ENCODE measurements at places on chromosomes 4 and X.

- DNase-seq = no peak
Measured at GRCh38 chr4:38145741-38146140, 185.5 kb downstream of the PTTG2 start.

DNA sequence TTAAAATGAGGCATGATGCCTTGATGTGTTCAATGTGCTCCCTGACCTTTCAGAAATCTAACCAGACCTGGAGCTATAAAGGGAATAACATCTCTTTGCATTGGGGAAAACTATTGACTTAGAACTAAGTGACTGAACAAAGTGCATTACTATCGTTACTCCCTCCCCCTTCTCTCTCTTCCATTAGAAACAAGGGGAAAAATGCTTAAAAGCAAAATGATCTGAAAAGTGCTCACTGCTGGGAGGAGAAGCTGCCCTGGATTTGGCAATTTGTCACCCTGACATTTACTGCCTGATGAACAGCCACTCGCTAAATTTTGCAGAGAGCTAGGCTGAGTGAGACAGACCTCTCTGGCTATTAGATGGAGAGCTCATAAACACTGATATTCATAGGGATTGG, 48.6 kb upstream of the PARM1 start:
- DNase-seq = no peak

GRCh38 chr4:102546635-102547034, 45.5 kb downstream of the NFKB1 start:
- DNase-seq = no peak

GRCh38 chrX:87634361-87634760, 116.8 kb downstream of the KLHL4 start:
- no peak for DNase-seq

DNA sequence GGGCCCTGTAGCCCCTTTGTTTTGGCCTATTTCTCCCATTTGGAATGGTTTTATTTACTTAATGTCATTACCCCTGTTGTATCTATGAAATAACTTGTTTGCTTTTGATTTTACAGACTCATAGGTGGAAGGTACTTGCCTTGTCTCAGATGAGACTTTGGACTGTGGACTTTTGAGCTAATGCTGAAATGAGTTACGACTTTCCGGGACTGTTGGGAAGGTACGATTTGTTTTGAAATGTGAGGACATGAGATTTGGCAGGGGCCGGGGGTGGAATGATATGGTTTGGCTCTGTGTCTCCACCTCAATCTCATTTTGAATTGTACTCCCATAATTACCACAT, 39.4 kb downstream of the NLRP2B start:
- DNase-seq = no peak

DNA sequence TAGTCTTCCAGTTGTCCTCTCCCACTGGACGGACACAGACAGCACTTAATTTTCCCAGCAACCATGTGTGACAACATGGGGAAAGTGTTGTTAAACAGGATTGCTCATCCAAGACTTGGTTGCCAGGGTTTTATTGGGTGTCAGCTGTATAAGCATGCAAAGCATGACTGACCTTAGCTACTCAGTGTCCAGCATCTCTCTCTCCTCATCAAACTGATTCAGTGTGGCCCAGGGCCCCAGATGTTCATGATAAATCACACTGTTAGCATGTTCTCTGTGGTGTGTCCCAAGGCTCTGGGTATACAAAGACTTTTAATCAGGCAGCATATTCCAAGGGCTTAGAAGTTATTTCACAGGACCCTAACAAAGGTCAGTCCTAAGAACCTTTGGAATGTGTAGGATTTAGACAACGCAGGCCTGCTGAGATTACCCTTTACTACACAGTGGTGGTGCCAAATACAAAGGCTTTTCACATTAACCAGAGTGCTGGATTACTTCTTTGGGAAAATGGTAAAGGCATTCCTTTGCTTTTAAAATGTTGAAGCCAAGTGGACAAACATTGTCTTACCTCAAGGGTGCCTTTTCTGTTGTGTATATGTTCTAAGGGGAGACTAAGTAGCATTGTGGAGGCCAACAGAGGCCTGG, 213.3 kb downstream of the GLUD2 start:
- no peak for DNase-seq

- DNase-seq = no peak
Measured at GRCh38 chrX:148768296-148768695, 267.9 kb downstream of the AFF2 start.

DNA sequence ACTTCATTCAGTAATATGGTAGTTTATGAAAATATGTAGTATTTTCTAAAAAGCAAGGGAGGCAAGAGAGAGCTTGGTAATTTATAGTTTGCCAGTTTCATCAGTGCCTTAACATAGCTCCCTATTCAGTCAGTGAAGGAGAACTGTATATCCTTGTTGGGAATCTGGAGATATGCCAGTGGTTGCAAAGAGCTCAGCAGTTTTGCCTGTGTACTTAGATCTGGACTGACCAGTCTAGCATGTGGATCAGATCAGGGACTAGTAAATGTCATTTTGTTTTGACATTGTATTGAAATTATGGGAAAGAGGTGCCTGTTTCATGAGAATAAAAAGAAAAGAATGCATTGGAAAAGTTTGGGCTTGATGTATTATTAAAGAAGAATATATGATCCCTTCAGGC, 88.6 kb downstream of the ZIC3 start:
- DNase-seq = no peak

DNA sequence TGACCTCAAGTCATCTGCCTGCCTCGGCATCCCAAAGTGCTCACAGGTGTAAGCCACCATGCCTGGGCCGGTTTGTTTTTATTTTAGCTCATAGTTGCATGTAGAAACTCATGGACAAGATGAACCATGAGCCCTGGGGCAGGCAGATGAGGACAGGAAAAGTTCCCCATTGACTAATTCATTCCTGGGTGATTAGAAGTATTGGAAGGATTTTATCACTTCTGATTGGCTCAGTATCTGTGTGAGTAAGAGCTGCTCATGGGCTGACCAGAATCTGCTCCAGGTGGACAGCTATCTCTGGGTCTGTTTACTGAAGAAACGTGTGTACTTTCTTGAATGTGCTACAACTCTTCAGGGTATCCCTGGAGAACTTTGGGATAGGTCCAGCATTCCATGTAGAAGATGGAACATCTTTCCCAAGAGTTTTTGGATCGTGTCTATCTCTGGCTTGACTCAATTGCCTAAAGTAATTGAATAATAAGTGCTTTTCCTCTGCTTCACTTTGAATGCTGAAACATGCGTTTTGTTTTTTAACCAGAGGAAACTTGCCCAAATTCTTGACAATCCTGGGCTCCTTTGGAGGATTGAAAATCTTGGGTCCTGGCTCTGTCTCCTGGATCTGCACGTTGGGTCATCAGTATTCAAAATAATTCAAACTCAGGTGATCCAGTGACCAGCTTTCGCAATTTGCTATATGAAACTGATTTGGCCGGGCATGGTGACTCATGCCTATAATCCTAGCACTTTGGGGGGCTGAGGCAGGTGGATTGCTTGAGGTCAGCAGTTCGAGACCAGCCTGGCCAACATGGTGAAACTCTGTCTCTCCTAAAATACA, 88.6 kb upstream of the DHRSX start:
- DNase-seq = no peak

- DNase-seq = no peak
Measured at GRCh38 chr4:82661181-82661992, 99.6 kb upstream of the TMEM150C start.
